ENCODE measurements at places on chromosomes 13 and 19. TPM values are rescaled to one million over a fixed set of nuclear protein-coding genes. Genes with fewer than 3 reads are reported as not detected.

The PLIN5 gene
- not detected for total RNA-seq

The CCL25 gene
- total RNA-seq: 0.71 TPM

The ELANE gene
- total RNA-seq: not detected

The SLC1A6 gene
- not detected for total RNA-seq

The PSG5 gene
- total RNA-seq: not detected

The MARCHF2 gene
- total RNA-seq: 13.7 TPM

DNA sequence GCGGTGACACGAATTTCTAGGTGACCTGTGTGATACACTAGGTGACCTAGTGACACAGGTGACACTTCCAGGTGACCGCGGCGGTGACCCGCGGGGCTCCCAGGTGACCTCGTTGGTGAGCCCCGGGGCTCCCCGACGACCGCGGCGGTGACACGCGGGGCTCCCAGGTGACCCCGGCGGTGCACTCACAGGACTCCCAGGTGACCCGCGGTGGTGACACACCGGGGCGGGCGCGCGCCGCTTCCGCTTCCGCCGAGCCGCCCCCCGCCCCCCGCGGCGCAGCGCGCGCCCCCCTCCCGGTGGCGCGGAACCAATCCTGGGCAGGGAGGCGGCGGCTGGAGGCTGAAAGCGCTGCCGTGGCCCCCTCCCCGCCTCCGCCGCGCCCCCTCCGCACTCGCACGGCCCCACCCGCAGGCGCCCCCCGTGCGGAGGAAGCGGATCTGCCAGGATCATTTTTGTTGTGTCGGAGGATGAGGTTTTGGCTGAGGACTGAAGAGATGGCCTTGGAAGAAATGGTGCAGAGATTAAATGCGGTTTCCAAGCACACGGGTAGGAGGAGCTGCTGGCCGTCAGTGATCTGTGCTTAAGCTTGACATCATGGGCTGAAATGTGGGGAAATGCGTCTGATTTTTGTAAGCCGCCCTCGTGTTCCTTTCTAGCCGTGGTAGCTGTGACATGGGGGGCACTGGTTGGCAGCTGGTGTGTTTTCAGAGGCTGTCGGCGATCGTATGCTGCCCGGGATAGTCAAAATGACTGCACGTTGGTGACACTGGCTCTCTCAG lies at the start of gene MCF2L:
TSS of gene MCF2L (plus strand) at position 305 of the 782 bp plus-strand sequence. CDS start at position 471, 166 bp downstream.
- peaks cover 17% of the 10 kb centered on the region for H3K4me1 ChIP-seq
- no peak within 1 kb of the TSS for H3K27ac ChIP-seq
- H3K36me3 ChIP-seq: no peaks in the 10 kb centered on the region
- peak within 1 kb of the TSS; percentile 81 for H3K4me3 ChIP-seq

GRCh38 chr19:33860312-33861090 lies 63.8 kb downstream of the KCTD15 start:
- no peak for DNase-seq
- H3K4me1 ChIP-seq: no peaks in the 10 kb centered on the region
- H3K27me3 ChIP-seq: peaks cover 2% of the 10 kb centered on the region
- no peak overlapping the region for H3K27ac ChIP-seq
- H3K4me3 ChIP-seq: no peak overlapping the region

GRCh38 chr13:41061914-41062837 lies 867 bp downstream of the WBP4 start:
- peak overlapping the region; percentile 97 for H3K4me3 ChIP-seq
- no peaks in the 10 kb centered on the region for H3K27me3 ChIP-seq
- peak overlapping the region; percentile 98 for H3K27ac ChIP-seq
- H3K36me3 ChIP-seq: peaks cover 3% of the 10 kb centered on the region

DNA sequence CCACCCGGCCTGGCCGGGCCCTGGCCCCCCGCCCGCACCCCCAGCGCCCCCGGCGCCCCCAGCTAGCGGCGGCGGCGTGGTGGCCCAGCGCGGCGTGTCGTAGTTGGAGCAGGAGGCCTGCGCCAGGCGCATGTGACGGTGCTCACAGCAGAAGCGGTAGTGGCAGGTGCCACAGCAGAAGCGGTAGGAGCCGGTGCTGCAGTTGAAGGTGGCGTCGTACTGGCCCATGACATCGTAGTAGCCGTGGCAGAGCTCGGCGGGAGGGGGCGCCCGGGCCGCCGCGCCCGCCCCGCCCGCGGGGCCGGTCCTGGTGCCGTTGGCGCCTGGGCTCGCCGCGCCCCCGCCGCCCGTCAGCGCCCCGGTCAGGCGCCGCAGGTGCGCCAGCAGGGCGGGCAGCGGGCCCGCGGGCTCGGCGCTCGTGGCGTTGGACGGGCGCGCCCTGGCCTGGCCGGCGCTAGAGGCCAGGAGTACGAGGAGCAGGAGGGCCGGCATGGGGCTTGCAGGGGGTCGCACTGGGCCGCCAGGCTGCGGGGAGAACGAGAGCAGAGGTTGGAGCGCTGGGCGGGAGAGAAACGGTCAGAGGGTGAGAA lies 633 bp downstream of the SHISA7 start:
- H3K27me3 ChIP-seq: peaks cover 51% of the 10 kb centered on the region
- no peak for DNase-seq
- H3K36me3 ChIP-seq: peaks cover 8% of the 10 kb centered on the region
- no peak overlapping the region for H3K27ac ChIP-seq
- H3K4me3 ChIP-seq: no peak overlapping the region
- H3K4me1 ChIP-seq: peaks cover 17% of the 10 kb centered on the region

- peaks cover 5% of the 10 kb centered on the region for H3K36me3 ChIP-seq
- H3K27me3 ChIP-seq: peaks cover 16% of the 10 kb centered on the region
- no peak overlapping the region for H3K27ac ChIP-seq
- no peak for DNase-seq
- no peaks in the 10 kb centered on the region for H3K4me1 ChIP-seq
These were observed 5.7 kb downstream of the SLITRK1 start for GRCh38 chr13:83876546-83876945.

DNA sequence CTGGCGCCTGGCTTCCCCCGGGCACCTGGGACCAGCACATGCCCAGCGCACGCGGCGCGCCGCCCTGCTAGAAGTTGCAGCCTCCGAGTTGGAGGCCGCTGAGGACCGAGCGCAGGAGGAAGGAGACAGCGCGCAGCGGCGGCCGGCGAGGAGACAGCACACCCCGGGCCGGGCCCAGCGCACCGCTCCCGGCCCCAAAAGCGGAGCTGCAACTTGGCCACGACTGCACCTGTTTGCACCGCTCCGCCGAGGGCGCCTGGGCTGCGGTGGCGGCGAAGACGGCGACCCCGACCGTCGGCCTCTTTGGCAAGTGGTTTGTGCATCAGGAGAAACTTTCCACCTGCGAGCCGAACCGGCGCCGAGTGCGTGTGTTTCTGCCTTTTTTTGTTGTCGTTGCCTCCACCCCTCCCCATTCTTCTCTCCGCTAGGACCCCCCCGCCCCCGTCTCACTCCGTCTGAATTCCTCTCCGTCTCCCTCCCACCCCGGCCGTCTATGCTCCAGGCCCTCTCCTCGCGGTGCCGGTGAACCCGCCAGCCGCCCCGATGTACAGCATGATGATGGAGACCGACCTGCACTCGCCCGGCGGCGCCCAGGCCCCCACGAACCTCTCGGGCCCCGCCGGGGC lies at the start of gene SOX1:
TSS of gene SOX1 (plus strand) at position 34 of the 626 bp plus-strand sequence. CDS start at position 544, 510 bp downstream.
- DNase-seq: no peak
- H3K4me1 ChIP-seq: peaks cover 5% of the 10 kb centered on the region
- peak within 1 kb of the TSS; percentile 27 for H3K4me3 ChIP-seq
- H3K27me3 ChIP-seq: peaks cover 70% of the 10 kb centered on the region
- H3K36me3 ChIP-seq: peaks cover 22% of the 10 kb centered on the region

- H3K4me3 ChIP-seq: no peak overlapping the region
- H3K4me1 ChIP-seq: no peaks in the 10 kb centered on the region
- H3K27ac ChIP-seq: no peak overlapping the region
- H3K36me3 ChIP-seq: no peaks in the 10 kb centered on the region
These were observed 31.9 kb downstream of the RFXAP start for GRCh38 chr13:36850790-36851438.

DNA sequence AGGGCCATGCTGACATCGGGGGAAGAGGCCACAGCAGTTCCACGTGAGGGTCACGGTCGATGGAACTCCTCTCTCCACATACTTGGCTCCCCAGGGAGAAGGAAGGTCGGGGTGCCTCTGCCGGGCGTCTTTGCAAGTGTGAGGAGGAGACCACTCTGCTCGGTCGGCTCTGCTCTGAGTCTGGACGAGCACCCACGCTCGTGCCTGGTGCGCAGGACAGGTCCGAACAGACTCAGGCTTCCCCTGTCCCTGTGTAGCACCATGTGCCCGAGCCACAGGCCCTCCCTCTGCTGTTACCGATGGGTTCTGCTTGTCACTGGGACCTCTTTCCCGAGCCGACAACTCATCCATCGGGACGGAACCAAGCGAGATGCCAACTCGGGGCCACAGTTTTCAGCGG lies 35.1 kb downstream of the TMEM255B start:
- H3K36me3 ChIP-seq: no peaks in the 10 kb centered on the region
- no peaks in the 10 kb centered on the region for H3K4me1 ChIP-seq
- no peak overlapping the region for H3K27ac ChIP-seq
- H3K4me3 ChIP-seq: no peak overlapping the region

DNA sequence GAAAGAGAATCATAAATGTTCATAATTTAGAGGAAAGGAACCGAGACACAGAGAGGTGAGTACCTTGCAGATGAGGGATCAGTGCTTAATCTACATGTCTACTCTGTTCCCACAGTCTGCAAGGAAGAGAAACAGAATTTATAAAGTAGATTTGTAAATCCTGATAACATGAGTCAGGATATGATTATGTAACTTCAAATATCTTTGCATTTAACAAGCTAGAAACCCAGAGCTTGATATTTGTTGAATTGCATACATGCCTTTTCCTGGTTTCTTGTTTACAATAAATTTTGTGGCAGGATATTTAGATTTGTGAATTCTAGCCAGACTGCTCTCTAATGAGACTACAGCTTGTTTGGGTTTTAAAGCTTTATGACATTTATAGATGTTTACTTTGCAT lies 219.2 kb downstream of the ENOX1 start:
- no peaks in the 10 kb centered on the region for H3K36me3 ChIP-seq
- H3K4me3 ChIP-seq: no peak overlapping the region
- DNase-seq: no peak
- H3K27ac ChIP-seq: no peak overlapping the region
- H3K27me3 ChIP-seq: peaks cover 15% of the 10 kb centered on the region

DNA sequence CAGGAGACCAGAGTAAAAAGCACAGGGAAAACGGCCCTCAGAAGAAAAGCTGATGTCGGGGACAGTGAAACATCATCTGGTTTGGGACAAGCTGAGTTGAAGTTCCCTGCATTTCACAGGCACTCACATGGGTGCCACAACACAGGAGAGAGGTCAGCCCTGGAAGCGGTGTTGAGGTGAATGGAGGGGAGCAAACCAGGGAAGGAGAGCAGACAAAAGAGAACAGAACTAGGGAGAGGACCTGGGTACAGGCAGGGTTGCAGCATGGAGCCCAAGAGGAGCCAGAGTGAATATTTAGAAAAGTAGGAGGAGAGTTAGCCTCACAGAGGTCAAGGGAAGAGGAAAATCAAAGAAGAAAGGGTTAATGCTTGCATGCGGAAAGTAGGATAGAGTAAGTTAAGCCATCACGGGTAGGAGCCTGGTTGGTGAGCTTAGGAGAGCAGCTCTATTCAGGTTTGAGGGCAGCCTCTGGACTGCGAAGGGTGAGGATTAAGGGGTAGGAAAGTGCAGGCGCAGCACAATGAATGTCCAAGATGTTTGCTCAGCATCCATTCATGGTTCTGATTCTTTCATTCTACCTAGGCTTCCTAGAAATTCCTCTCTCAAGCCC lies 15.5 kb downstream of the FAM216B start:
- no peaks in the 10 kb centered on the region for H3K4me1 ChIP-seq
- peaks cover 19% of the 10 kb centered on the region for H3K27me3 ChIP-seq
- no peaks in the 10 kb centered on the region for H3K36me3 ChIP-seq
- DNase-seq: no peak

DNA sequence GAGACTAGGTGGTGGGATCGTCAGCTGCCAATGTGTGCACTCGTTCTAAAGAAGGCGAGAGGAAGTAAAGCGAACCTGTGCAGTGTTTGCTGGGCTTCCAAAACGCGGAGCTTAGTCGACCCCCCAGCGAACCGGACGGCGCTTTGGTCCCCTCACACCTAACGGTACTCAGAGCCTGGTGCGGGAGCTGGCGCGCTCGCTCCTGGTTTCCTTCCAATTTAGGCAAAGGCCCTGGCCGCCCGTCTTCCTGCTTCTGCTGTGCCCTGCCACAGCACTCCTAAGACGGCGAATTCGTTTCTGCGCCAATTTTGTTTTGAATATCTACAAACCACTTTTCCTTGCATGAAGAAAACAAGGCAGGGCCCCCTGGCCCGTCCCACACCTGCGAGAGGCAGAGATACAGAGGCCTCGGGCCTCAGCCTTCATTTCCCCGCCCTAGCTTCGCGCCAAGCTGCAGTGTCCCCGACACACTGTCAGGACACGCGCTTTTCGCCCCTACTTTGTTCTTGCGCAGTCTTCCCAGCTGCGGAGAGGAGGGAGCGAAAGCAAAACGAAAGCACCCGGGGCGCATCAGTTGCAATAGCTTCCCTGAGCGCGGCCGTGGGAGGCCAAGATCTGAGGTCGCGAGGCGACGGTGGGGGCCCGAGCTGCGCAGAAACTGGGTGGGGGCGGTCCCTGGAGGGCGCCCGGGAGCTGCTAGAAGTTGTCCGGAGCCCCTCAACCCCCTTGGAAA lies 111.9 kb downstream of the KCNRG start:
- peaks cover 10% of the 10 kb centered on the region for H3K27me3 ChIP-seq
- H3K4me3 ChIP-seq: peak overlapping the region; percentile 85
- H3K4me1 ChIP-seq: peaks cover 54% of the 10 kb centered on the region
- DNase-seq: peak; percentile 84

- DNase-seq: no peak
- H3K36me3 ChIP-seq: no peaks in the 10 kb centered on the region
- H3K4me1 ChIP-seq: peaks cover 5% of the 10 kb centered on the region
- no peak overlapping the region for H3K27ac ChIP-seq
- H3K27me3 ChIP-seq: peaks cover 7% of the 10 kb centered on the region
- H3K4me3 ChIP-seq: no peak overlapping the region
These were observed 57.2 kb downstream of the NHLRC3 start for GRCh38 chr13:39095500-39095899.

GRCh38 chr19:48897181-48897580 lies 1.4 kb downstream of the TULP2 start:
- H3K4me3 ChIP-seq: no peak overlapping the region
- no peak overlapping the region for H3K27ac ChIP-seq
- DNase-seq: no peak

GRCh38 chr19:44051650-44052402 lies at the start of gene ZNF223:
Gene ZNF223 (plus strand): TSS chr19:44052036. CDS start chr19:44055177, 3,141 bp downstream.
- H3K36me3 ChIP-seq: peaks cover 5% of the 10 kb centered on the region
- H3K4me1 ChIP-seq: peaks cover 10% of the 10 kb centered on the region
- H3K4me3 ChIP-seq: peak within 1 kb of the TSS; percentile 84
- peak within 1 kb of the TSS; percentile 54 for H3K27ac ChIP-seq
- peak; percentile 79 for DNase-seq

GRCh38 chr19:13978351-13979243 lies 26.3 kb downstream of the DCAF15 start:
- peak overlapping the region; percentile 35 for H3K27ac ChIP-seq
- H3K36me3 ChIP-seq: no peaks in the 10 kb centered on the region
- DNase-seq: no peak
- H3K27me3 ChIP-seq: no peaks in the 10 kb centered on the region
- no peaks in the 10 kb centered on the region for H3K4me1 ChIP-seq
